Daoy (cell line): ENCODE measurements at places on chromosomes 5 and 9. TPM values are rescaled to one million over a fixed set of nuclear protein-coding genes. Genes with fewer than 3 reads are reported as not detected.

The STK32A gene
- total RNA-seq: 2.1 and 4.8 TPM in 2 replicates

The PCDHGA1 gene
- total RNA-seq: 0.18 and 0.34 TPM in 2 replicates

The TEK gene
- total RNA-seq: 9.3 and 11.3 TPM in 2 replicates

The RBM22 gene
- 51.4 and 51.9 TPM in 2 replicates for total RNA-seq
